Stimulated activated CD4-positive, alpha-beta T cell treated with anti-CD3 and anti-CD28 coated beads, Interleukin-15, amount 100 ng/mL, for 1 hour (primary cell): ENCODE measurements at places on chromosomes 5 and 9.

DNA sequence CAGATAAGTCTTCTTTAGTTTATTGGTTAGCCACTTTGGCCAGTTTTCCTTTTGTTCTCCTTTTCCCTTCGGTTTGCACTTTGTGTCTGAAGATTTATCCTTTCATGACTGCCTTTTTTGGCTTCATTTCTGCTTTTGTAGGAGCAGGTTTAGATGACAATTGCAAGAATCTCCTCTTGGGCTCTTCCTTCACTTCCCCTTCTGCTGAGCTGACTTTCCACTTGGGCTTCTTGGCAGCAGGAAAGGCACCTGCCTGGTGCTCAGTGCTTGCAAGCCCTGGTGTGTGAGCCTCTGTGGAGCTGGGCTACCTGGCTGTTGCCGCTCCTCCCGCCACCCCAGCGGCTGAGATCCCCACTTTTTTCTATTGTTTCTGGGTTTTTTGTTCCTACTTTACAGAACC lies 7.3 kb downstream of the CCDC112 start:
- DNase-seq = no peak

DNA sequence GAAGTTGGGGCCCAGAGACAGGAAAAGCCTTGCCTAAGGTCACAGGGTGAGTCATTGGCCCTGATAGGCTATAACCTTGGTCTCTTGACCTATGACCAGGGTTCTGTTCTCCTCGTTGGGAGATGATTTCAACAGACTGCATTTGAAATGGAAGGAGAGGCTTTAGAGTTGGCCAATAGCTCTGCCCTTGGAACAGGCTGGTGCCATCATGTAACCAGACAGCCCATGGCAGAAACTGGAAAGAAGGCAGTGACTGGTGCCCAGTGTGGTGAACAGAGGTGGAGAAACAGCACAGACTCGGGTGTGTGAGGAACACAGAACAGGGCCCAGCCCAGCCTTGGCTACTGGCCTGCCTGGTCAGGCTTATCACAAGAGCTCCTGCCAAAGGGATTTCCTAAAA lies 109.8 kb upstream of the SLC25A48 start:
- no peak for DNase-seq

- DNase-seq = no peak
Measured at GRCh38 chr5:73818357-73818756, 192.4 kb downstream of the ARHGEF28 start.

DNA sequence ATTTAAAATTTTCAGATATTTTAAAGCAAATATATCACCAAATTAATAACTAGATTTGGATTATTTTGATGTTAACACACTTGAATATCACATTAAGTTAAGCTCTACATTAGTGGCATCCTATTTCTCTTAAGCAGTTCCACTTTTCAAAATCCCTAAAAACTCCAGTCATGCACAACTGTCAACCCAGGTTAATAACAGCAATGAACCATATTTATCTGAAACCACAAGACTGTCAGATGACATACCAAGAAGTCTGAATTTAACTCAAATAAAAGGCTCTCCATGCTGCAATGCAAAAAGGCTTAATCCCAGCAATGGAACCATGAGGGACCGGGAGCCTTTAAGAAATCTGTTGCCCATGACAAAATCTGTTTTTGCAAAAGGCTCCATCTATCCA lies 27.5 kb downstream of the FNIP1 start:
- DNase-seq = no peak

GRCh38 chr9:12773562-12773961 lies 1.3 kb upstream of the LURAP1L start:
- no peak for DNase-seq

GRCh38 chr5:123012321-123012720 lies 24.2 kb downstream of the PPIC start:
- DNase-seq = no peak

GRCh38 chr5:147567917-147568598 lies 58.2 kb upstream of the DPYSL3 start:
- DNase-seq = no peak

DNA sequence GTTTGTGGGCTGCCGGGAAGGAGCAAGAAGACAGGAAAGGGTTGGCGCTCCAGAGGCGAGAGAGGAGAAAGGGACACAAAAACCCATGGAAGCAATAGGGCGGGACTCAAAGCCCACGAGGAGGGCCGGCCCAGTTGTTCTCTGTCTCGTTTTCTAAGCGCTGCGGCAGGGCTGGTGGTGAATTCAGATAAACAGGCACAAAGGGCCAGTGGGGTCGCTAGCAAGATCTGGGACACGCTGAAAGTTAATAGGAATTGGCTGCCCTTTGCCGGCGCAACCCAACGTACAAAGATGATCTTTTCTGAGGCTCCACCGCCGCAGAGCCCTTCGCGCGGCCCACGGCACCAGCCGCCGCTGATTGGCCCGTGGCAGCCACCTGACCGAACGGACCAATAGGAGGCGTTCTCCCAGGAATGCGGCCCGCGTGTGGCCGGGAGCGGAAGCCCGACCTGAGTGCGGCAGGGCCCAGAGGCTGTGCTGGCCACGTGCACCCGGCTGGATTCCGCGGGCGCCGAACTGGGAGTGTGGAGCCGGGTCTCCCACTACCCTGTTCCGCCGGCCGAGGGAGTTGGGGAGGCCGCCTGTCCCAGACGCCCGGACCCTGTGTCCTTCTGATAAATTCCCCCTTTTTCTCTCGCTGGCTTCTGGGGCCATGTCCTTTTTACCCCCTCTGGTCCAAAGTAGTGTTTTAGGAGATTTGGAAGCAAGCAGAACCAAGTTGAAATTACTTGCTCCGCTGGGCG lies 16.8 kb upstream of the NSD1 start:
- DNase-seq = peak; percentile 62

DNA sequence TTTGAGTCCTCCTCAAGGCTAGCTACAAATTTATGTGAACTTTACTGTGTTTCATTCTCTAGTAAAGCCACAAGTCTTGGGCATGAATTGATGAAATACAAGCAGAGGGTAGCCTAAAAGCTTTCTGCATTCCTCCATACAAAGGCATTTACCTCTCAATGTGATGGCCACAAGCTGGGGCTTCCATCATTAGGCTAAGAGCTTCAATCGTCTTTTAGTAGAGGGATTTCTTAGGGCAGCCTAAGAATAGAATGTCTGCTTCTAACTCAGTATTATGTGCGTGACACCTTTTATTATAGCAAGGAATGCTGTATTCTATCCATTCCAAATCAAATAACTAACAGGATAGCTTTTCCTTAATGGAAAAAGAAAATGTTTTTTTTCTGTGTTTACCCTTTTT lies 3.7 kb downstream of the PLAC8L1 start:
- DNase-seq = no peak
